Stimulated activated naive CD8-positive, alpha-beta T cell treated with anti-CD3 and anti-CD28 coated beads, Interleukin-15, amount 100 ng/mL, for 72 hours (primary cell): ENCODE measurements at places on chromosomes 3 and 15.

- DNase-seq, result no peak
These were observed 27.1 kb downstream of the FGD5 start for GRCh38 chr3:14845826-14846225.

GRCh38 chr3:16260046-16260445 is 4.7 kb downstream of the DPH3 start:
- no peak for DNase-seq

DNA sequence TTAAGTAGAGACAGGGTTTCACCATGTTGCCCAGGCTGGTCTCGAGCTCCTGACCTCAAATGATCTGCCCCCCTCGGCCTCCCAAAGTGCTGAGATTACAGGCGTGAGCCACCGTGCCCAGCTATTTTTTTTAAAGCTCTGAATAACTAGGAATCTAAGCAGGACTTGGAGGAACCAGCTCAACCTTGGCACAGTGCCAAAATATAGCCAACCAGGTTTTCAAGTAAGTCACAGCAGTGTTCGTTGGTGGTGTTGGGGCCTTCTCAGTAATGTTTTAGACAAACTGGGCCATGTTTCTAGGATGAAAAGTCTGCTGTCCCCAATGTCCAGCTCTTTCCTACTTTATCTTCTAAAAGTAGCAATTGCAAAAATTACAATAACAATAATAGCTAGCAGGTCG is 6.4 kb upstream of the ADAM10 start:
- no peak for DNase-seq

- no peak for DNase-seq
These were observed 160.0 kb upstream of the TLE3 start for GRCh38 chr15:70257573-70258248.

DNA sequence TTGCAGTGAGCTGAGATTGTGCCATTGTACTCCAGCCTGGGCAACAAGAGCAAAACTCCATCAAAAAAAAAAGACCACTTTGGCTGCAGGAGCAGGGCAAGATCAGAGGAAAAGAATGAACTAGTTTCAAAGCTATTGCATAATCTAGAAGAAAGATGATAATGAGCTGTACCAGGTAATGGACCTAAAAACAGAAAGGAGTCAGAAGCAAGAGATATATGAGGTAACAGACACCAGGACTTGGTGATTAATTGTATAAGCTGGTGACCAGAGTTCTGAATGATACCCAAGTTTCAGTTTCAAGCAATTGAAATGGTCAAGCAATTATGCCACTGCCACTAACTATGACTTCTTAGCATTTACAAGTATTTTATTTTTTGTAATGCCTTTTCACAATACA is 2.9 kb downstream of the POLQ start:
- DNase-seq, result no peak

DNA sequence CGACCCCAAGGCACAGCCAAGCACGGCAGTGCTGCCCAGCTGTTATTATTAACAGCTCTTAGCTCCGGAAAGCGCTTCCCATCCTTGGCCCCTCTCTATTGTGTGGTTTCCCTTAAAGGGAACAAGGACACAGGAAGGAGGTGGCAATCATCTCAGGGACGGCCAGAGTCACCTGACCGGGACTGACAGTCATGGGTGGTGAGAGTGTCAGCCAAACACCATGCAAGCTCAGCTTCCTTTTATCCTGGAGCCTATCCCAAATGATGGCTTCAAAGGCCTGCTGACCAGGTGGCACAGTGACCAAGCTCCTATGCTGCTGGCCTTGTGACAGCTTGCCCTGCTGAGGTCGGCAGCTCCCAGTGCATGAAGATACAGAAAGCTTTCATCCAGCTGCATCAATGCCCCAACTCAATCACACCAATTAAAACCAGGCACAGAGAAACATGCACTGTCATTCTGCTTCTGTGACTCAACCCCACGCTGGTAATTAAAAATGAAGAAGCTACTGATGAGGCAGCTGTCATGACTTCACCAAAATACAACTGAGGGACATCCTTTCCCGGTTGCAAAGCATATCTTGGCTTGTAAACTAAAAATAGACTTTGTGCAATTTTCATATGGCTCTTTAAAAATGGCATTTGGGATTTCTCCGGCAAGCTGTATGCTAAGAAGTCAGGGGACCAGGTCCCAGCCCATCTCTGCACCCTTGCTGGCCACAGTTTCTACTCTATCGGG is 34.0 kb downstream of the PCSK6 start:
- DNase-seq, result no peak

- no peak for DNase-seq
These were observed 568.2 kb upstream of the BCHE start for GRCh38 chr3:166405465-166405864.

DNA sequence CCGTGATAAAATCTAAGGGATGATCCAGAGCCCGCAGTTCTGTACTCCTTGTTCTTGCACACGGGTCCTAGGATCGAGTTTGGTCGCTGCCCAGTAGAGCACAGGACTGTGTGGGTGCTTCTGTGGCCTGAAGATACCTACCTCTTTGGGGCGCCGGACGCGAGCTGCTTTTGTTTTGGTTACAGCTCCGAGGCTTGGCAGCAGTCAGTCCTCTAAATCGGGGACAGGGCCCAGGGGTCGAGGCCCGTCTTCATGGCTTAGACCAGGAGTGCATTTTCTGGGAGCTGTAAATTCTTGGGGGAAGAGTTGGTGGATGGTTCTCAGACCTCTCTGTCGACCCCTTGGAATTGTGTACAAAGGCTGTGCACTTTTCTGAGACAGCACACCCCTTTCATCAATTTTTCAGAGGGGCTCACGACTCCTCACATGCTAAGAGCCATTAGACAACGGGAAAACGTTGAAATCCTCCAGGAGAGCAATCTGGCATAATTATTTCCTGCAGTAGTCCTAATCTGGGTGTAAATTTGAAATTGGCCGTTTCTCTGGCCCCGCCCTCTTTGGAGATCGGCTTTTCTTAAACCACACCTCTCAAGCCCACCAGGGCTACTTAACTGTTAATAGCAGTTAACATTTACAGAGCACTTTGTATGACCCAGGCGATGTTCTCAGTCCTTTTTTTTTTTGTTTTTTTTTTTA is 928 bp downstream of the CEP97 start:
- DNase-seq, result peak; percentile 33
